Stimulated activated CD8-positive, alpha-beta memory T cell treated with anti-CD3 and anti-CD28 coated beads, Interleukin-4, amount 100 ng/mL, for 1 hour (primary cell): ENCODE measurements at places on chromosomes 4 and X.

DNA sequence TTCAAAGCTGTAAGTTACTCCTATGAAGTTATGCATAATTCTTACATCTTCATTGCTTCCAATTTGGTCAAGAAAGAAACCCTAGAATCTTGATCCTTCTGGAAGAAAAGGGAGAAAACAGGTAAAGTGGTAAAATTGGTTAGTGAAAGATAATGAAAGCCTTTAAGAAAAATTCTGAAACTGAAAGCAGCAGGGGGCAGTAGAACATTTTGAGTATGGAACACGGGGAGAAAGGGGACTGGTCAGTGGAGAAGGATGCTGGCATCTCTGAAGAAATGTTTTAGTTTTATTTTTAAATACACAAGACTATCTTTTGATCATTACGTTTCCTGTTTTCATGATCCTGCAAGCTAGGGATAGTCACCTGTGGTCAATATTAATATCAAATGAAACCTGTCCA is 54.3 kb downstream of the SLIT2 start:
- no peak for DNase-seq

GRCh38 chr4:109302361-109303139 is at the start of gene COL25A1:
Gene COL25A1, minus strand, starts transcription at chr4:109302658.
- no peak for DNase-seq

GRCh38 chr4:106493086-106493485 is 124.5 kb upstream of the GIMD1 start:
- no peak for DNase-seq

DNA sequence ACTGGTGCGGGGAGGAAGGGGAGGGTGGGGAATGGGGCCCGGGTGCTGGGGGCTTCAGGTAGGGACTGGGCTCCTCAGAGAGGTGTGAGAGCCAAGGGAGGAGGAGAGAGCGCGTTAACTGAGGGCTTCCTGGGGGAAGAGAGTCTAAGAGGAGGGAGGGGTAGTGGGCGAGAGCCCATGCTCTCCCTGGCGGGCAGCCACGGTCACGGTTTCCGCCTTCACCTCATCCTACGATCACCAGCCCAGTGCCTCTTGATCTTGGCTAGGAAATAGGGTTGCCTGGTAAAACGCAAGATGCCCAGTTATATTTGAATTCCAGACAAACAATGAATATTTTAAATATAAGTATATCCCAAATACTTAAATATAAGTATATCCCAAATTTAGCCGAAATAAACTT is 60.8 kb upstream of the GRPEL1 start:
- no peak for DNase-seq

DNA sequence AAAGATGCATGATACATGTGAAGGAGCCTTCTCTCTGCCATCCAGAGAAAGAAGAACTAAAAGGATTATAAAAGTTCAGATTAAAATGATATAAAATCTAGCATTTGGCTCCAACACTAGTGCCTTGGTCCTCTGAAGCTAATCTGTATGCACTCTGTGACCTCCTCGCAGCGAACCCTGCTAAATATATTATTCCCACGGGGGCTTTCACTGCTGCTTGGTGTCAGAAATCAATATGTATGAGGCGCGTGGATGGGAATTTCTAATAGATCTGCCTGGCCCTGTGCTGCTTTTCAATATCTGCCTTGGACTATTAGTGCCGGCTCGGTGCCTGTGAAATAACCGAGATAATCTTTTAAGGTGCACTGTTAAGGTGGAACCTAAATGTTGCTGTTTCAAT is 69.7 kb downstream of the CXXC4 start:
- no peak for DNase-seq

DNA sequence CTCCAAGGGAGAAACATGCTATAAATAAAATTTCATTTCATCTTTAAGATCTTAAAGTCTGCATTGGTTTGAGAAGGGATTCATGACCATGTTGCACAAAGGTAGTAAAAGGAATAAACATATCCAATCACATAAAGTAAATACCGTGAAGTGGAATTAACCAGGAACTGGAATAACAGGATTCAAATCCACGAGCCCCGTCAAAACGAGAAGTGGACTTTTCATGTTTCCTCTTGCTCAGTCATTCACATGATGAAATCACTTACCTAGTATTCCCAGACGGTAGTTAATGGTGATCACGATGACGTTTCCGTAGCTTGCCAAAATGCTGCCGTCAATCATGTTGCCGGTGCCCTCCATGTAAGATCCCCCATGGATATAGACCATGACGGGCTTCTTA is 199.7 kb downstream of the NLGN4X start:
- DNase-seq, result no peak

- DNase-seq, result no peak
Measured at GRCh38 chrX:148580016-148580415, 79.6 kb downstream of the AFF2 start.

- peak; percentile 25 for DNase-seq
Measured at GRCh38 chr4:128574706-128575105, 234.8 kb upstream of the JADE1 start.

DNA sequence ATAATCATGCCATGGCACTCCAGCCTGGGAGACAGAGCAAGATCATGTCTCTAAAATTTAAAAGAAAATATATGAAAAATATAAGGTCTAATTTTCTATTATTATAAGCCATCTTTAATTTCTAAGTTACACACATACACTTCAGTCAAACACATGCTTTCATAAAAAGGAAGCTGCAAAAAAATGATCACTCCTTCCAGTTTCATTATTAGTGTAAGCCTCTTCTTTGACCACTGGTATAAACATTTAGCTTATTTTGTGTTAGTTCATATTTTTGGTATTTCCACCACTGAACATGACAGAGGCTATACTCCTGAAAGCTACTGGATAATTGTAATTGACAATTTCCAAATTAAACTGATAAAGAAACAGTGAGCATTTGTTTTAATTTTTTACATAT is 163.3 kb upstream of the USP38 start:
- no peak for DNase-seq

DNA sequence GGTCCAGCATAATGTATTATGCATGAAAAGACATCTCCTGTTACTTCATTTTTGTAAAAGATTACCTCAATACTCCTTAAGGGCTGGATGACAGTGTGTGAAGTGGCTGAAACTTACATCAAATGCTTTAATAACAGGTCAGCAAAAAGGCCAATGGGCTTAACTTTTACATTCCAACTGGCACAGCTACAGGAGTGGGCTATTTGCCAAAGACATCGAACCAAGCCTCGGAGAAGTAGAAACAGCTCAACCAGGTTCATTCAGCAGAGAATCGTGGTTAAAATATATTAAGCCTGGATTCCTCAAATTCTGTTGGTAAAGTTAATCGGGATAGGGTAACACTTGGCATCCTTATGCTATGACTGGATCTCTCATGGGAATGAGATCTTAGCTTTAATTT is 639.7 kb downstream of the TRIML1 start:
- no peak for DNase-seq

GRCh38 chrX:70527610-70528345 is 83.1 kb downstream of the DLG3 start:
- DNase-seq, result no peak

GRCh38 chrX:142214081-142214480 is 9.0 kb upstream of the MAGEC2 start:
- no peak for DNase-seq
